ENCODE measurements at places on chromosomes 3 and 15.

DNA sequence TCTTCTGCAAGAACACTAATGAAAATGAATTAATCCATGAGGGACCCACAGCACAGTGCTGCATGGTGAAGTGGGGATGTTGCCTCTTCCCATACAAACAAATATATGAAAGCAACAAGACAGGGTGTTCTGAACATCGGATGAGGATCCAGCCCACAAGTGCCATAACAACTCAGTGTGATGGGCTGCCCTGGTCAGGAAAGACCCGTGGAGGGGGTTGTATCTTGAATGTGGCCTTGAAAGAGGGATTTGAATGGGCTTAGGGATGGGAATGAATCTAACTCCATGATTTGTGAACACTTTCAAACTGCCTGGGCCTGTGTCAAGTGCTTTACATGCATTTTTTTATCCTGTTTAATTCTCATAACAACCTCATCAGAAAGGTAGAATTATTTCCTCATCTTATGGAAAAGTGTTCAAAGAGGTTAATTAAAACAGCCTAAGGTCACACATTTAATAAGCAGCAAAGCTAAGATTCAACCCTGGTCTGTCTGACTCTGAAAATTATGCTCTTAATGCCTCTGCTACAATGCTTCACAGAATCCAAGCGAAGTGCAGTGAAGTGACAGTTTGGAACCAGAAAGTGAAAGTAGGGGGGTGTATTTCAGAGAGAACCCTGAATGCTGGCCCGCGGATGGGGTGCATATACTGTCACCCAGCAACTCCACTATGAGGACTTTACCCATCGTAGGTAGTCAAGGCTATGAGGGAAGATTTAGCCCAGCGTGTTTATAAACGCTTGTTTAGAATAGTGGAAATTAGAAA, 65.6 kb upstream of the HEG1 start:
- peak; percentile 31 for DNase-seq

DNA sequence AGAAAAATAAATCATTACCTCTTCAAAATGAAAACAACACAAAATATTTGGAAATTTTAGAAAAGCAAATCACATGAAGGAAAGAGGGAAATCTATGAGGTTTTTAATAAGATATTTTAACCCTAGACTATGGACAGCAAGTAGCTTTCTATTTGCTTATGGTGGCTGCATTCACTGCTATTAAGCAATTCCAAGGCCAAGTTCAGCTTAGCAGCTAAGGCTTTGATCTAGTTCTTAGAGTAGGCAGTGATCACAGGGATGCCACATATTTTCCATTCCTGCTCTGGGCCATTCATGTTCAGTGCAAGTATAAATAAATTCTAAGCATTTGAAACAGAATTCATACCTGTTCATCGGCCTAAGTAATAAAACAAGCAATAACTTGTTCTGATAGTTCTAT, 235.3 kb downstream of the CDIN1 start:
- DNase-seq = no peak

GRCh38 chr15:64571857-64572291, 111.5 kb downstream of the ZNF609 start:
- no peak for DNase-seq

DNA sequence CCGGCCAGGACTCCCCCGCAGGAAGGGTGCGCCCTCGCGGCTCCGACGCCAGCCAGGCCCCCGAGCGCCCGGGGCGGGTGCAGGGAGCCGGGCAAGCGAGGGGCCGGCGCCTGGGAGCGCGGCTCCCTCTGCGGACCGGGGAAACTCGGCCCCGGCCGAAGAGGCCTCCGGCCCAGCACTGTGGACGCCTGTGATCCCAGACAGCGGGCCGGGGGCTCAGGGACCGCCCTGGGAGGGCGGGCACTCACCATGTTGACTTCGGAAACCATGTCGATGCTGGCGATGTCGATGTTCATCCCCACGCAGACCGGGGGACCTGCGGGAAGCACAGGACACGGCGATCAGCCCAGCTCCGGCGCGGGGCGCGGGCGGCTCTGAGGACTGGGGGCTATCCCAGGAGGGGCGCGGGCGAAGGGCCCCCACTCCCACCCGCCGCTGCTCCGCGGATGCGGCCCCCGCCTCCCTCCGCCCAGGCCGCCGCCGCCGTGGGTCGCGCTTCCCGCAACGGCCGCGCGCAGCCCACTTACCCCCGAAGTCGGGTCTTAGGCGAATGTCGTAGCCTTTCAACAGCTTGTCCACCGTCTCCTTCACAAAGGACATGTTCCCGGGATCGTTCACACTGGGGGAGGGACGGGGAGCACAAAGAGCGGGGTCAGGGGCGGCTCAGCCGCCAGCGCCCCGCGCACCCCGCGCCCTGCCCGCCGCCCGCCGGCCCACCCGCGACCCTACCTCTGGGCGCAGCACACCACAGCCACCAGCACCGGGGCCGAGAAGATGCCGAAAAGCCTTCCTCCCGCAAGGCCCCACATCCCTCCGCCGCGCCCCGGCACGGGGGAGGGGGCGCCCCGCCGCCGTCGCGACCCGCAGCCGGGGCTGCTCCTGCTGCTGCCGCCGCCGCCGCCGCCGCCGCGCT, at the start of gene GABRB3:
TSS of gene GABRB3 (minus strand) at position 913 of the 913 bp plus-strand sequence.
- DNase-seq = no peak

- DNase-seq = no peak
These were observed 27.1 kb downstream of the SHC4 start for GRCh38 chr15:48936666-48937065.

DNA sequence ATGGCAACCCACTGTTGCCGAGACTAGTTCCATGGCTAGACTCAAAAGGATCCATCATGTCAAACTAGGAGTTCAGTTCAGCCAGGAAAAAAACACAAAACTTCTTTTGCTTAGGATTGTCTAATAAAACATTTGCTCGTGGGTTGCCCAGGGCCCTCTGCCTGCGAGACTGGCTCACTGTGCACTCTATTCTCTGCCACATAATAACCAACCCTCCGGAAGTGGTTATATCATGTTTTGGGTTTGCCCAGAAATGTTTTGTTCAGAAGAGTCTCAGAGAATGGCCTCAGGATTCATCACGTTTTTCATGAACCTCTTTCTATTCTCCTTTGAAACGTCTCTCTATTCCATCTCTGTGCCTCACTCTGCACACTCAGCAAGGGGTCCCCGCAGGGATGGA, 216.1 kb downstream of the SV2B start:
- peak; percentile 43 for DNase-seq
